ENCODE measurements at places on chromosomes 3 and 15.

DNA sequence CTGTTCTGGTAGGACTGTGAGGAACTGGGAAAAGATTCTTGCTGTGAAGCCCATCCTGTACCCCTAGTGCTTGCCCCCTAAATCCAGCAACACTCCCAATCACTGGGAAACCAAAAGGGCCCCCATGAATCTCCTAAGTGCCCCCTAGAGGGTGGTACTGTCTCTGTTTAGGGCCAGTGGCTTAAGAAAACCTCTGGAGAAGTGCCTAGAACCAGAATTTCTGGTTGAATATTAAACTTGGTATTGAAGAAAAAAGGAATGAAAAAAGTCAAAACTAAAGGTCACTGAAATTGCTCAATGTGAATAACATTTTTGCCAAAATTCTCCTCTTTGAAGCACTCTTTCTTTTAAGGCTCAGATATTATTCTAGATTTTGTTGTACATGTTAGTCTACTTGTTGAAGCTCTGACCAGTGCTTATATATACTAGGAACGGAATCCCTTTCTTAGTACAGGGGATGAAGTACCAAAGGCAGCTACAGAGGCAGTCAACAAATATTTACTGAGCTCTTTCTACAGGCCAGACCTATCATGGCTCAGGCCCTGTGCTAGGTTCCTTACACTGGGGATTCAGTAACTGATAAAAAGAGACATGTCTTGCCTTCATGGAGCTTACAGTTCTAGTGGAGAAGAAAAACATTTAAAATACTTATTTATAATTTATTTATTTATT lies 138.8 kb downstream of the MYLK start:
- DNase-seq, result no peak

DNA sequence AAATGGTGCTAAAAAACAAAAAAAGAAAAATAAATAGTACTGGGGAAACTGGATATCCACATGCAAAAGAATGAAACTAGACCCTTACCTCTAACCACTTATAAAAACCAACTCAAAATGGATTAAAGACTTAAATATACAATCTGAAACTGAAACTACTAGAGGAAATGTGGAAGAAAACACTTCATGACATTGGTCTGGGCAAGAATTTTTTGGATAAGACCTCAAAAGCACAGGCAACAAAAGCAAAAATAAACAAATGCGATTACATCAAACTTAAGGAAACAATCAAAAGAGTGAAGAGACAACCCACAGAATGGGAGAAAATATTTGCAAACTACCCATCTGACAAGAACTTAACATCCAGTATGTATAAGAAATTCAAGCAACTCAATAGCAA lies 6.4 kb downstream of the IFT57 start:
- DNase-seq, result no peak

- DNase-seq, result no peak
Observed at GRCh38 chr3:43418601-43419272, 132.4 kb downstream of the SNRK start.

DNA sequence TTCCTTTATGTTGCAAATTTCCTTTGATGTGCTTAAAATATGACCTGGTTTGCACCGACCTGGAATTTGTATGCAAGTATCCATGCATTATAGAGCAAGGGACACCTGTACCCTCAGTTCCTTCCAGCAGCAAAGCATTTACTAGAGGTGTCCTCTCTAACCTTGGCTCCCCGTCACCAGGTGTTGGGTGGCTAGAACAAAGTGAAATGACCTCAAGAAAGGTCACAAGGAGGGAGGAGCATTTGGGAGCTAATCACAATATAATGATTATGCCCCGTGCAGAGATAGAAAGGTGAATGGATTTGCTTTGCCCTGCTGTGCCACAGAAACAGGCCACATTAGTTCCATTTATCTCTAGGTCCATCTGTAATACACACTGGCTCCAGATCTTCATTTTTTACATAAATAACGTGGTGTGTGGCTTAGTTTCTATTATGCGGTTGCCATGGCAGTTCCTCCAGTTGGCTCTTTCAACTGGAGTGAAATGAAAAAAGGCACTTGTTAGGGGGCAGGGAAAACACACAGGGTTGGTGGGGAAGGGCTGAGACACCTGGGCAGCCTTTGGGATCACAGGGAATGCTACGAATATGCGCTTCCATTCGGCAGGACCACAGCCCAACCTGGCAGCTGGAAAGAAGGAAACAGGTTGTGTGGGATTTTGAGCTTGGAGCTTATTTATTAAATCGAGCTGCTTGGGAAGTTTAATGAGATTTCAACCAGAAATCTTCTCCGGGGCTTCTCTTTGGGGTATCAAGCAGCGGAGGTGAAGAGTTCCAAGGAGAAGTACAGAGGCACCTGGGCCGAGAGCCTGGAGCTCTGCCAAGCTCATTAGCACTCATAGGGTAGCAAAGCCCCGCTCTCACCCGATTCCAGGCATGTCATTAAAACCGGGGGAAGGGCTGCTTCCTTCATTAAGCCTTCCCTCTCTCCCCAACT lies 233.5 kb upstream of the ST8SIA2 start:
- no peak for DNase-seq

DNA sequence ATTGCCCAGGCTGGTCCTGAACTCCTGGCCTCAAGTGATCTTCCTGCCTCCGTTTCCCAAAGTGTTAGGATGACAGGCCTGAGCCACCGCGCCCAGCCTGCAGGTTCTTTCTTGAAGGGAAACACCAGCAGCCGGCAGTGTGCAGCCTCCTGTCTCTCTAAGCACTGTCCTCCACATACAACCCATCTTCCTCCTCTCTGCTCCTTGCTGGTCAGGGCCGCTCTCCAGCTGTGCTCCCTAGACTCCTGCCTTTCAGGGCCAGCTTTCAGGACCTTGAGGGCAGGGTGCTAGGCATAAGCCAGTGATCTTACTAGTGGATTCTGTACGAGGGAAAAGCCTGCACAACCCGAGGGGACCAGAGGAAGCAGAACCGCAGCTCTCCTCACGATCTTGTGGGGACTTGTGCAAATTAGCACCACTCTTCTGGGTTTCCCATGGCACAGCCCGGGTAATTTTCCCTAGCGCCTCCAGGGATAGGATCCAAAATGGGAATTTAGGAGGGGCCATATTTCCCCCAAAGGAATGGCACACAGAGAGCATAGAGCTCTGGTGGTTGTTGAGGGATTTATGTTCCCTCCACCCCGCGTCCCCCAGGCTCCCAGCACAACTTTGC lies 18.2 kb upstream of the CORO2B start:
- DNase-seq, result no peak

DNA sequence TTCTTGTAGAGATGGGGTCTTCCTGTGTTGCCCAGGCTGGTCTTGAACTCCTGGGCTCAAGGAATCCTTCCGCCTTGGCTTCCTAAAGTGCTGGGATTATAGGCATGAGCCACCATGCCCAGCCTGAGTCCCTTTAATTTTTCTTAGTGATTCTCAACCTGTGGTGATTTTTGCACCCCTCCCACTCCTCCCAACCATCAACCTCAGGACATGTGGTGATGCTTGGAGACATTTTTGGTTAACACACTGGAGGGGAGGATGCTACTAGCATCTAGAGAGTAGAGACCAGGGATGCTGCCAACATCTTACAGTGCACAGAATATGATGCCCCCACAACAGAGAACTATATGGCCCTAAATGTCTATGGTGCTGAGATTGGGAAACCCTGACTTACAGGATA lies 83.0 kb upstream of the LMOD3 start:
- no peak for DNase-seq

Data from HTR-8/SVneo (cell line).